SW480 (cell line): ENCODE measurements at places on chromosomes 7 and 10.

DNA sequence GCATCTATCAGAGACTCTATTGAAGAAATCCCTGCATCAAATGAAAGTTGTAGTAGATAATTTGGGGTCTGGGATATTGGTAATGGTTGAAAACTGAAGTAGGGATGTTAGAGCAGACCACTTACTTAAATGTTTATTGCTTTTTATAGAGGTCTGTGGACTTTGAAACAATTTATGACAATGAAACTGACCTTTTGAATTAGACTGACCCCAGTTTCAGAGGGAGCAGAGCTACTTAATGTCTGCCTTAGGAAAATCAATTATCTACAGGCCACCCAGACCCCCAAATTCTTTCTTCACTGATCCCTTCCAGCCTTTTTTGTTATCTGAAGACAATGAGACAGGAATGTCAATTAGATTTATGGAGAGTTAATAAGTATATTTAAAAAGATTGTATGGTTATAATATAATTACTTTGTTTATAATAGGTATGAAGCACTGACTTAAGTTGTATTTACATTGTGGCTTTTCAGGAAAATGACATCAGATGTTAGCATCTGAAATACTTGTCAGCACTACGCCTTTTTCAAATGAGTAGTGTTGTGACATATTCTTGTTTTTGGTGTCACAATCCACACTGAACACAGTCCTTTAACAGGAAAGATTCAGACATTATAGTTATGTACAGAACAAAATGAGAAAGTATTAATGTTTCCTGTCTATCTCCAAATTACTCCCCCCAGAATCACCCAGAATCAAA is 13.9 kb downstream of the MGAM2 start:
- DNase-seq = no peak

DNA sequence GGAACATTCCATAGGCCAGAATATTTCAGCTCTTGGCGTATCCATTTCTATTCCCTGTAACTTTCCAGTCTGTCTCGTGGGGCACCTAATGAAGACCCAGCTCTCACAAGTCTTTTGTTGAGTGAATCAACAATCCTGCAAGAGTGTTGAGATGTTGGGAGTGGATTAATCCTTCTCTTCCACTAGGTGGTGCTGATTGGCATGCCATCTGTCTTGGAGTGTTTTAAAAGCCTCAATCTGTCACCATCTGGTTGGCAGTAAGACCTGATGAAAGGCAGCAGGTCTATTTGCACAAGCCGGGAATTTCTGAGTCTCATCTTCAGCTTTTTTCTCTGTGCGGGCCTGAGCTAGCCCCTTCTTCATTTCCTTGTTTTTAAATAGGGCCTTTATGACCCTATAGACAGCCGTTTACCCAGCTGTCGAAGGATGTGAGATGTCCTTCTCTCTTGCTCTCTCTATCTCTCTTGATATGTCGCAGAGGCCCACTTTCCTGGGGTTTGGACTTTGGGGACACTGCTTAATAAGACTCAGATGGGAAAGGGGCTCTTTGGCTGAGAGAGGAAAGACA is 180.5 kb downstream of the ZNF365 start:
- peak; percentile 44 for DNase-seq

- no peak for DNase-seq
These were observed 117.5 kb upstream of the ANLN start for GRCh38 chr7:36272211-36272566.

- DNase-seq = no peak
These were observed 71.2 kb downstream of the GRB10 start for GRCh38 chr7:50711271-50712175.

- DNase-seq = no peak
These were observed 6.3 kb downstream of the LIPJ start for GRCh38 chr10:88592906-88593305.

- DNase-seq = no peak
These were observed 101.2 kb downstream of the PARD3 start for GRCh38 chr10:34713875-34714274.

- no peak for DNase-seq
These were observed 359.1 kb downstream of the GLRX3 start for GRCh38 chr10:130495116-130495862.
